ENCODE measurements at places on chromosomes 6 and 20.

- DNase-seq = no peak
Measured at GRCh38 chr6:41073968-41074691, 1.4 kb downstream of the NFYA start.

DNA sequence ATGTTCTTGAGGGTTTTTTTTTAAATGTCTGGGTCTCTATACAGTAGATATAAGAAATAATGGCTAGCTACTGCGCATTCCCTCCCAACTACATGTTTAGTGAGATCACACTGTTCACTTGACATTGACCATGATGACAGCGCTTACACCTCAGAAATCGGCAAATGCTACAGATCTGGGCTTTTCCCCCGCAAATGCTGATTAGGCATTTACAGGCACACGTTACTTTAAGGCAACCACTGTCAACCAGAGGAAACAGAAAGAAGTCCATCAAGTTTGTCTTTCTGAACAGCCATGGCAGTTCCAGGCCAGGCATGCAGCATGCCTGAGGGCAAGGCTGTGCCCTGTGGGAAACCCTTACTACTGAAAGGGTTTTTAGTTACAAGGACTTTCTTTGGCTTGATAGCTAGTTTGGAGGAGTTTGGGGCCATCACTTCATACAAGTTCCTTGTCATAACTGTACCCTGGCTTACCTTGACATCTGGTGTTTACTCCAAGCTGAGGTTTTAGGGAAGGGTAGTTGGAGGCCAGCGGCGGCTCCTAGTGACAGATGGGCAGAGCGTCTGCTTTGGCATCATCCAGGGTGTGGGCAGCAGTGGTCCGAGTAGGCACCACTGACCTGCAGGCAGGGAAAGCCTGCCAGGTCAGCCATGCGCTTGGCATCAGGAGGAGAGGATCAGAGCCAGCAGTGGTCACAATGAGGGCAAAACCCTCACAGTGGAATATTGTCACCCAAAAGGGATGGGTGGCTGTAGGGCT, 43.0 kb downstream of the CFAP61 start:
- DNase-seq = no peak

DNA sequence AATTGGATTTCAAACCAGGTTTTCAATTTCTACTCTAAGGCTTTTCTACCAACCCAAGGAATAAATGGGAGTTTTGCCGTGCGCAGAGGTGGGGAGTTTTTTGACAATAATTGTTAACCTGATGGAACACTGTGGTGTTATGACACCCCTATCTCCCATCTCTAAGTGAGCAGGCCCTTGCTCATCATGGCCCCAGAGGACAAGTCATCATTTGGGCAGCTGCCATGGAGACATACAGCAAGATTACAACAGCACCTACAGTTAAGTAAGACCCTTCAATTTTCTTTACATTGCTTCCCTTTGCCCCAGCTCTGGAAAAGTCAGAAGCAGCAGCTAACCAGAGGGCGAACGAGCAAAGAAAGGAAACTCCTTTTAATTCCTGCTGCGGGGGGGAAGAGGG, 54.3 kb downstream of the ADGRF5 start:
- no peak for DNase-seq

DNA sequence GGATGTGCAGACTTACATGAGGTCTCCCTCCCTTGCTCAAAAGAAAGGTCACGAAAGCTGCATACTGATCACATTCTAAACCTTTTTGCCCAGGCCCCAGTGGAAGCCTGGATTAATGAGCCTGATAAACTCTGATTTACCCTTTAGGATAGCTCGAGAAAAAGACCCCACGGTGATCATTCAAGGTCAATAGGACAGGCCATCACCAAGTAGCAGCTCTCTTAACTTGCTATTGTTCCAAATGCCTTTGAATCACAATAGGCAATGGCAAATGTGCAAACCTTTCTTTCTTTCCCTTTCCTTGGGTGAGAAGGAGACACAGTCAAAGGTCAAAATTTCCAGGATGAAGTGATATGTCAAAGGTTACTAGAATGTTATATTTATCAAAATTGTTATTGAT, 327.3 kb downstream of the HDGFL1 start:
- DNase-seq = no peak

DNA sequence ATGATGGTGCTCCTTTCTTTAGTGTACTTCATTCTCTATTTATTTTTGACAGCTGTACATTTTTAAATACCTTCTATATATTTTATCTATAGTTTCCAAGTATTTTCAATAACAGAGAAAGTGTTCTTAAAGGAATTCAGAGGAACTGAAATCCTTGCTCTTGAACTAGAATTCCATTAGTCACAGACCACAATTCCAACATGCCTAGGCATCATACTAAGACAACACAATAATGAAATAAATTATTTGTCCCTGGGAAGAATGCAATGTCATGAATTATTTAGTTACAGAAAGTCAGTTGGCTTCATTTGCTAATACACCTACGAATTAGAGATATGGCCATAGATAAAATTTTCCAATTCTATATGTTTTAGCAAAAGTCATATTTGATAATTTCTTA, 671.2 kb downstream of the EPHA7 start:
- DNase-seq = no peak

DNA sequence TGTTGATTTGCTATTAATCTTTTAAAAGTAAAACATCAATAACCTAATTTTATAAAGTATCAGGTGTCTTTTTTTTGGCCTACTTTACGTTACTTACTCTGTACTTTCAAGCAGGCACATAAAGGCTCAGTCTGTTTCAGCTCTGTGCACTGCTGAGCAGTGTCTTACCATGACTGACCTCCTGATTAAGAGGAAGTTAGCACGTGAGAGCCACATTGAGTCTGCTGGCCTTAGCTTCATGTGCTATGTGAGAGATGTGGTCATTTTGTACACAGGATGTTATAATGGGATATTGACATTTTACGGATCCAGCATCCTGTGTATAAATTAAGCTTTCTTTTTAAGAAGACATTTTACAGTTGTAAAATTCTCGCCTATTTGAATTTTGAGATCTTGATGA, 31.9 kb downstream of the ARID1B start:
- no peak for DNase-seq
